Neural crest cell (in vitro differentiated cells): ENCODE measurements at places on chromosomes 4 and X. TPM values are rescaled to one million over a fixed set of nuclear protein-coding genes. Genes with fewer than 3 reads are reported as not detected.

- H3K4me3 ChIP-seq, result no peak overlapping the region
- no peak overlapping the region for H3K27ac ChIP-seq
- no peaks in the 10 kb centered on the region for H3K27me3 ChIP-seq
- no peak for DNase-seq
- peaks cover 21% of the 10 kb centered on the region for H3K4me1 ChIP-seq
Measured at GRCh38 chrX:110671068-110671803, 124.4 kb downstream of the CHRDL1 start.

DNA sequence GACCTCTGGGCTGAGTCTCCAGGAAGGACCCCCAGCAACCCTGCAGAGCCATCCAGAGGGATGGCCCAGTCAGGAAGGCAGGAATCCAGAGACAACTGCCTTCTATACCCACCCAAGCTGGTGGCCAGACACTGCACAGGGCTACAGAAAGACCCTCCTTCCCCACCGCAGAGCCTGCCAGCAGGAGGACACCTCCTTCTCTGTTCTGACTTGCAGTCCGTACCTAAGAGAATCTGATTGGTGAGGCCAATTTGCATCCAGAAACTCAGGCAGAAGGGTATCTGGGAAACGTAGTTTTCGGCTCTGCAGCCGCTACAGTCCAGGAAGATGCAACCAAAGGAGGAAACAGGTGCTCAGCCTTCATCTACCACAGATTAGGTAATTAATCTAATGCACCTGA, 155.4 kb upstream of the FRG1 start:
- no peak overlapping the region for H3K4me3 ChIP-seq
- no peak overlapping the region for H3K27ac ChIP-seq
- H3K36me3 ChIP-seq, result peaks cover 10% of the 10 kb centered on the region
- no peaks in the 10 kb centered on the region for H3K27me3 ChIP-seq

FAM193A gene
- 45.5 and 45.8 TPM in 2 replicates for total RNA-seq

DNA sequence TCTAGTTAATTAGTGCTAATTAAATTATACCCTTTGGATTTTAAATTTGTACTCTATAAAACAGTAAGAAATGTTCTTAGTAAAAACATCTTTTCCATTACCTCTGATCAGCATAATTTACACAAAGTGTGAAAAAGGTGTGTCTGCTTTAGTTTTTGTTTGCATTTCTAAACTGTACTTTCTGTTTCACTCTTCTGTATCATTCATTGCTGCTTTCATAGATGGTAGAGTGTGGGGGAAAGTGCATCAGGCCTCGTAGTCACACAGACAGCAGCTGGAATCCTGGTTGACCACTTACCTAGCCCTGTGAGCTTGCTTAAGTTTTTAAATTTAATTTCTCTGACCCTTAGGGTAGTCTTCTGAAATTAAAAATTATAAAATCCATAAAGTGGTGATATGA, 275.4 kb upstream of the PITX2 start:
- no peak for DNase-seq
- H3K4me3 ChIP-seq, result no peak overlapping the region
- H3K4me1 ChIP-seq, result peaks cover 7% of the 10 kb centered on the region
- no peaks in the 10 kb centered on the region for H3K27me3 ChIP-seq
- no peak overlapping the region for H3K27ac ChIP-seq
